ENCODE measurements at places on chromosomes 12 and 14.

GRCh38 chr12:112616469-112617152 is 174.9 kb upstream of the RPH3A start:
- DNase-seq = no peak

DNA sequence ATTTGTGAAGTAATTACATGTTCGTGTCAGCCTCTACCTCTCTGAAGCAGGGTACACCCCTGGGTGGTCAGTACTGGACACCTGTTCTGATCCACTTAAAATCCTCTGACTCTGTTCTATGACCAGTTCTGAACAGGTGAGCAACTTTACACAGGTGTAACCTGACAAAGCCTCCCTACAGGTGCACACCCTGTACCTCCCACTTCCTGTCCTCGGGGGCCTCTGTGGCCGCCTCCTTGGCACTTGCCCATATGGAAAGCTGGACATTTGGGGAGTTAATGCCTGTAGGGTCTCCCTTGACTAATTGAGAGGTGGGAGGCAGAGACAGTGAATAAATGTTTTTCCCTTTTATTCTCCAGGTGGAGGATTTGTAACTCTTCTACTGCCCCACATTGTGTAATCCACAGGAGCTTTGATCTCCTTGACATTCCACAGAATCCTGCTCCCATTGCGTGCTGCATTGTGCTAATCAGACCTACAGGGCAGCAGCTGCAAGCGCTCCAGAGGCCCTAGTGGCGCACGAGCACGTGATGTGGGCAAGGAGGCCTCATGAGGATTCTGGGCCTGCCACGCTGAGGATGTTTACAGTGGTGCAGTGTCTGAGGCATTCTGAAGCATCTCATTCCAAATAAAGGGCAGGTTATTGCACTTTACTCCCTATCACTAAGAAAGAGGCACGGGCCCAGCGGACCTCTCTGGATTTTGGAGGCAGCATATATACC is 45.8 kb upstream of the BATF start:
- DNase-seq = no peak

DNA sequence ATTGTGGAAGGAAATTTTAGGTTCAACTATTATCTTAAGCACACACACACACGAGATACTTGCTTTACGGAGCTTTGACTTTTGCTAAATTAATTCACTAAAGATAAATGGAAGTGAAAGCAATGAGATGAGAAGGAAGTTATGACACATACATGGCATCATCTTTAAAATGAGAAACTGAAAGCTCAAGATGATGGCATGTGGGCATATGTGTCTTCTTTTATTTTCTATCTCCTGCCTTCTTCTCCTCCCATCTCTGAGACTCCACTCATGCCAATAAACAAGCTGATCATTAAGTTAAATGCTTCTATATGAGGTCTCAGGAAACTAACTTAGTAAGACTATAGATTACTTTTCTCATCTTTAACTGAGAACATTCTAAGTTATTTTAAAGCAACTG is 216.7 kb downstream of the MED13L start:
- DNase-seq = peak; percentile 23

- DNase-seq = peak; percentile 39
These were observed 67.0 kb downstream of the ARF6 start for GRCh38 chr14:49959822-49960408.

GRCh38 chr12:131065279-131065678 is 111.6 kb downstream of the ADGRD1 start:
- no peak for DNase-seq

DNA sequence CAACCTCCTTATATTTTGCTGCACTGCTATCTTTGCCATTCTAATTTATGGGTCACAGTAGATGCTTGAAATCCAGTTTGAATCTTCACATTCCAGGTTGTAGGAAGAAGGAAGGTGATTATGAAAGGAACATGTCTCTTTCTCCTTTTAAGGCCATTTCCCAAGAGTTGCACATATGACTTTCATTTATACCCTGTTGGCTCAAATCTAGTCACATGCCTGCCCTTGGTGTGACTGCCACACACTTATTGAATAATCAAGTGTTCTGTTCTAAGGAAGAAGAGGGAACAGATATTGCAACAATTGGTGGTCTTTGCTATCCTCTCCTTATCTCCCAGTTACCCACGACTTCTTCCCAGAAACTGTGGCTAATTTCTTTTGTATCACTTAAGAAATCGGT is 404.3 kb downstream of the TMEM117 start:
- no peak for DNase-seq

GRCh38 chr12:30990316-30990715 is 63.8 kb downstream of the TSPAN11 start:
- DNase-seq = no peak

DNA sequence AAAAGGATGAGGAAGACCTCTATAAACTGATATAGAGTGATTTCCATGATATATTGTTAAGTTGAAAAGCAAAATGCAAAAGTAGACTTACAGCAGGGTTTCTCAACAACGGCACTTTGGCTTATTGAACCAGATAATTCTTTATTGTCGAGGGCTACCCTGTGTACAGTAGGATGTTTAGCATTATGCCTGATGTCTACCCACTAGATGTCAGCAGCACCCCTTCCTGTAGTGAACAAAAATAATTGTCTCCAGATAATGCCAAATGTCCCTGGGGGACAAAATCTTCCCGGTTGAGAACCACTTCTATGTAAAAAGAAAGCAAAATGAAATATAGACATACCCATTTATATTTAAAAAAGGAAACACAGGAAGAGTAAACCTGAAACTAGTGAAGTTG is 32.4 kb downstream of the ABCD2 start:
- DNase-seq = peak; percentile 20

GRCh38 chr12:65630555-65630954 is 193.7 kb upstream of the HMGA2 start:
- DNase-seq = no peak

DNA sequence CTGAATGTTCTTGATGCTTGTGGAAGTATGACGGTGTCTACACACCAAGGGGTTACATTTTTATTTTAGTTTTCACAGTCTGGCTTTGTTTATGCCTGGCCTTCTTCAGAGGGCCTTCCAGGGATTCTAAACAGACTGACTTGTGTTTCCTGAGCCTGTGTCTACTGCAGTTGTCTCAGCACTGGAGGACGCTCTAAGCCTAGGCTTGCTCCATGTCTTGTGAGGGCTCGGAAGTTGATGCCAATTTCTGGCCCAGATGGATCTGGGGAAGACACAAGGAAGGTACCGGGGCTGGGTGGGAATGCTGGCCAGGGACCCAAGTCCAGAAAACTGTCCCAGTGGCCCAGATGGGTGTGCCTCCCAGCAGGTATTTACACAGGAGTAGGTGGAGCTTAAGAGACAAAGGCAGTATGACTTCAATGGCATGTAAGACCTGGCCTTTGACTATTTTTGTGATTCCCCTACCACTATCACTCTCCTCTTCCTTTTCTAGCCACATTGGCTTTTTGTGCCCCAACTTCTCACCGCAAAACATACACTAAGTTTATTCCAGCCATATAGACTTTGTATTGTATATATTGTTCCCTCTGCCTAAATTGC is 56.9 kb downstream of the GPR137C start:
- no peak for DNase-seq

GRCh38 chr14:104389326-104390220 is 190.0 kb upstream of the C14orf180 start:
- peak; percentile 86 for DNase-seq

DNA sequence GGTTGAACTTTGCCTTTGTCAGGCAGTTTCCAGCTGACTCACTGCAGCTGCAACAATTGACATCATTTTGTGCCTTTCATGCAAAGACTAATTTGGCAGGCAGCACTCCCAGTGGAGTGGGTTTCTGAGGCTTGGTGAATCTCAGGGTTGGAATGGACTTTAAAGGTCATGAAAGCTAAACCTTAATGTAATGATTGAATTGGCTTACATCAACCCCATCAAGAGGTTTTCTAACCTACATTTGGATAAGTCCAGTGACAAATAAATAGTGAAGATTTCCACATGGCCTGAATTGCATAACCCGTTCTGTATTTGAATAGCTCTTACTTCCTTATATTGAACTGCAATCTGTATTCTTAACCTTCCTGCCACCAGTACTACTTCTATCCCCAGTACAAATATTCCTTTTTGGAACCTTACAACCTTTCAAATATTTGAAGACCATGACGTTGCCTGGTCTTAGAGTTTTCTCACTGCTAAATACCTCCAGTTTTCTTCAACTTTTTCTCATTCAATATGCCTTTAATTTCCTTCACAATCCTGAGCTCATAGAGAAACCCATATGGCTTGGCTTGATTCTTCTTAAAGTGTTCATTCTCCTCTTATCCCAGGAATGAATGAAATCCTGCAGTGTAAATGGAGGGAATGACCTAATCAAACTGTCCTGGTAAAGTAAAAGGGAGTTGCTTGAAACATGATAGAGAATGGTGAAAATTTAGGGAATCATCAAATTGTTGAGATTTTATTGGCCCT is 168.1 kb upstream of the NOVA1 start:
- DNase-seq = no peak

GRCh38 chr12:113664224-113664681 is 192.6 kb upstream of the LHX5 start:
- DNase-seq = no peak

DNA sequence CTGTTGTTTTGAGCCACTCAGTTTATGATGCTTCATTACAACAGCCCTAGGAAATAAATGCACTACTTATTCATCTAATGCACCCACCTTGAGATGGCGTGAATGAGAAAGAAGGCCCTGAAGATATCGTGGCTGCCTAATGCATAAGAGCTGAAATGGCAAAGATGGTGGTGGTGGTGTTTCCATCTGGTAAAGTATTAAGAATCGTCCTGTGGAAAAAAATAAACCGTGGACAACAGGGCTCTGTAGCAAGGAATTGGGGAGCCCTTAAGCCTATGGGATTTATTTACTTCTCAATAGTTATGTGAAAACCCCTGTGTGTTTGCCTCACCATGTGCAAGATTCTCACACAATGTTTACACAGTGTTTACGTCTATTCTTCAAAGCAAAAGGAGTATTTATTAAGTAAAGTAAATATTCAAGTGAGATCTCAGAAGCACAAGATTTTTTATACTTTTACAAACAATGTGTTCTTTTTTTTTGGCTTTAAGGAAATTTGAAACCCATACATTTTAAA is 1555.2 kb upstream of the FLRT2 start:
- DNase-seq = no peak

DNA sequence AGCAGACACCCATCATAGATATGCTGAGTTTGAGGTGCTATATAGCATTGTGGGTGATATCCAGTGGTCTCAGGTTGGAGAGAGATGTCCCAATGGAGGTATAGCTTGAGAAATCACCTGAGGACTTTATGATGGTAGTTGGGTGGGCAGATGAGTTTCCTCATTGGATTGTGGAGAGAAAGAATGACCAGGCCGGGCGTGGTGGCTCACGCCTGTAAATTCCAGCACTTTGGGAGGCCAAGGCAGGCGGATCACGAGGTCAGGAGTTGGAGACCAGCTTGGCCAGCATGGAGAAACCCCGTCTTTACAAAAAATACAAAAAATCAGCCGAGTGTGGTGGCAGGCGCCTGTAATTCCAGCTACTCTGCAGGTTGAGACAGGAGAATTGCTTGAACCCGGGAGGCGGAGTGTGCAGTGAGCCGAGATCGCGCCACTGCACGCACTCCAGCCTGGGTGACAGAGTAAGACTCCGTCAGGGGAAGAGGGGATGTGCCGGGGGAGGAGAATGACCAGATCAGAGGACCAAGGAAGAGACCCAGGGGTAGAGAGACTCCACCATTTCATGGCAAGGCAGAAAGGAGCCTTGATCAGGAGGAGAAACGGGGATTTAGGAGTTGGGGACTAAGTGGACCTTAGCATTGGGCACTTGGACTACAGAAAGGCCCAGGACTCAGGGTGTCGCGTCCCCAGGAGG is 757 bp upstream of the PCK2 start:
- no peak for DNase-seq

DNA sequence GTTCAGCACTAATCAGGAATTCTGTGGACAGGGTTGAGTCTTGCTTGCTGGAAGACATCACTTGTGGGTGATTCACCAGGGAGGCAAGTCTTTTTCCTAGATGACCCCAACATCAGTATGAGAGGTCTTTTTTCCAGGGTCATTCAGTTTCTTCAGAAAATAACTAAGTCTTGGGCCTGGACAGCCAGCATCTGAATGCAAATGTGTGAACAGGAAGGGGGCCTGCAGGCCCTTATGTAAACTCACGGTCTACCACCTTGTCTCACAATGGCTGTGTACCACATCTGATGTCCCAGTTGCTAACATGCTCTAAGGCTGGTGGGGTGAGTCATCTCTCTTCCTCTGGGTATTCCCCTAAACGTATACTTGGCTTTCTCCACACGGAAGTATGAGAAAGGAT is 79.2 kb downstream of the HECTD4 start:
- peak; percentile 46 for DNase-seq

DNA sequence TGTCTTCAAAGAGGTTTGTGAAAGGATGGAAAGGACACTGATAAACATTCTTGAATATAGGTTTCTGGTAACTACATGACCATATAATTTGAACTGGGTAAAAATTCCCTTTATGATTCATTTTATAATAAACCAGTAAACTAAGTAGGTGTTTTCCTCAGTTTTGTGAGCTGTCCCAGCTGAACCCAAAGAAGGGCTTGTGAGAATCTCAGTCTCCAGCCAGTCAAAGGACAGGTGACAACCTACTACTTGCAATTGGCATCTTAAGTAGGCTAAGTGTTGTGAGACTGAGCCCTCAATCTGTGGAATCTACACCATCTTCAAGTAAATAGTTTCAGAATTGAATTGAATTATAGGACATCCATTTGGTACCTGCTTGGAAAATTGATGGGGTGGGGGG is 75.2 kb downstream of the MYF5 start:
- no peak for DNase-seq

GRCh38 chr12:121810234-121810817 is 6.5 kb downstream of the SETD1B start:
- no peak for DNase-seq

DNA sequence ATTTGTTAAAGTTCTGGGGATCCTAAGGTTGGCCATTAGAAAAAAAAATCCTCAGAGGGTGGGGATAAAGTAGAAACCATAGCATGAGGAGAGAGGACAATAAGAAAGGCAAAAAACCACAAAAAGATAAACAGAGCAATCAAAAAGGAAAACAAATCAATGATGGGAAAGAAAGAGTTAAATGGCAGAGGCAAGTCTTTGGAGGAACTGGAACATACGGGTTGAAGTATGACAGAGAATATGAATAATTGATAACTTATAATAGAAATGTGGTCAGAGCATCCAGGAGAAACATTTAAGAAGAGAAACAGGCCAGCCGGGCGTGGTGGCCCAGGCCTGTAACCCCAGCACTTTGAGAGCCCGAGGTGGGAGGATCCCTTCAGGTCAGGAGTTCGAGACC is 17.8 kb upstream of the SALL2 start:
- DNase-seq = no peak

- no peak for DNase-seq
These were observed 107.3 kb downstream of the PIWIL1 start for GRCh38 chr12:130444986-130445385.

DNA sequence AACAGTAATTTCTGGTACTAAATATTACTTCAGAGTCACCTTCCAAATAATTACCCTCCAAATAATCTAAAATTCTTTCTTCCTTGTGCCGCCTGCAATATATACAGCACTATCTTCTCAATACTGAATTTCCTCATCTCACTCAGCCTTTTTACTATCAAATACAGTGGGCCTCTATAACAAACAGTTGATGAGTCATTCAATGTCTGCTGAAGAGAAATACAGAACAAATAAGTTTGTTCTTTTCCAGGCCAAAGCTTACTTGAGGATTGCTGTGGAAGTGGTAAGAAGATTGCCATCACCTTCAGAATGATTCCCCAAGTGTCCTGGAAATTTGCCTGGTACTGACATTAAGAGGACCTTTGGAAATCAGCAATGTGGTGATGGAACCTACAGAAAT is 218.2 kb upstream of the ARHGAP5 start:
- no peak for DNase-seq

GRCh38 chr14:37230551-37231194 is 32.9 kb downstream of the MIPOL1 start:
- DNase-seq = peak; percentile 7

GRCh38 chr12:122245553-122245952 is 19.7 kb upstream of the DIABLO start:
- DNase-seq = no peak

Data from central memory CD4-positive, alpha-beta T cell (primary cell).